ENCODE measurements at places on chromosomes 16 and 17.

DNA sequence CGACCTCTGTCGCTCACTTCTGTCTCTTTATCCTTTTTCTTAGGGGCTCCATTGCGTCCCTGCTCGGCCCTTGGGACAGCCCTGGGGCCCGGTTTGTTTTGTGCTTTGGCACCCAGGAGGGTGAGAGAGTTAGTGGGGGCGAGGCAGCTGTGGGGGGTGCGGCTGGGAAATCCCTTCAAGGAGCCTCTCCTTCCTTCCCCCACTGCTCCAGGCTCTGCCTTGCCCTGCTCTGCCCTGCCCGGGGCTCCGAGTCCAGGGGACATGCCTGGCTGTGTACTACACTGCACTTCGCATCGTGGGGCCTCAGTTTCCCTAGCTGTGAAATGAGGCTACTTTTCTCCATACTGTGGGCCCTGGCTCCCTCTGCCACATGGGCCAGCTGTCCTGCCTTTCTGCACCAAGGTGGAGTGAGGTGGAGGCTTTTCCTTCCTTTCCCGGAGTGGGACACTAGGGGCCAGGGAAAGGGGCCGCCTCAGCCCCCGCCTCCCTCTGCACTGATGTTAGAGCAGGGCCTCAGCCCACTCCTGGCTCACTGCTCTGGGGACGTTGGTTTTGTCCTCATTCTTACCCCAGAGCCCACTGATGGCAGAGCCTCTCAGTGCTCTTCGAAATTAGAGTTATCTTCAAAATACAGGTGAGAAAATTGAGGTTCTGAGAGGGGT lies 980 bp downstream of the LLGL1 start:
- DNase-seq, result no peak

- DNase-seq, result no peak
These were observed 9.5 kb downstream of the TBX21 start for GRCh38 chr17:47742319-47743181.

GRCh38 chr17:6532441-6532885 lies 23.9 kb downstream of the PITPNM3 start:
- DNase-seq, result no peak

DNA sequence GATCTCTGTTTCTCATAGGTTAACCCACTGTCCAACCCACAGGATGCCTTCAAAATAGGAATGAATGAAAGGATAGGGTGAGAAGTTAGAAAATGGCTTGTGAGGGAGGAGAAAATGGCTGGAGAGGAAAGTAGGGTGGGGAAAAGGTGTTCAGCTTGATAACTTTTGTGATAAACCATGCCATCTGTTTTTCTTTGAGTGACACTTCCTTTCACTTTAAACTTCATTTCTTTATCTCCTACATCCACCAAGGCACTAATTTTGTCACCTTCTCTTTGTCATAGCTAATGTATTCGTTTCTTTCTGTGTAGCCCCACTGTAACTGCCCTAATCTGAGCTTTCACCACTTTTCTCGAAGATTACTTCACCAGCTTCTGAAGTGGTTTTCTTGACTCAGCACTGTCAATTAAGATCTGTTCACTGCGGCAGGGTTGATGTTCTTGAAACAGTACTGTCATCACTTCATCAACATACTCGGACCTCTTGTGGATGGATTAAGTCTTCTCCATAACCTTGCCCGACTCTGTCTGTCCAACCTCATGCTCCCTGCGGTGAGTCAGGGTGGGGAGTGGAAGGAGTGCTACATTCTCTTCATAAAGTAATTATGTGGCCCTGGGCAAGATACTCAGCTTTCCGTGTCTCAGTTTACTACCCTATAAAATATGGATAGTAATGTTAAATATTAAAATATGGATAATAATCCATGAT lies 5.5 kb upstream of the KRT10 start:
- no peak for DNase-seq

- no peak for DNase-seq
These were observed 3.9 kb downstream of the HS3ST3A1 start for GRCh38 chr17:13597723-13598347.

DNA sequence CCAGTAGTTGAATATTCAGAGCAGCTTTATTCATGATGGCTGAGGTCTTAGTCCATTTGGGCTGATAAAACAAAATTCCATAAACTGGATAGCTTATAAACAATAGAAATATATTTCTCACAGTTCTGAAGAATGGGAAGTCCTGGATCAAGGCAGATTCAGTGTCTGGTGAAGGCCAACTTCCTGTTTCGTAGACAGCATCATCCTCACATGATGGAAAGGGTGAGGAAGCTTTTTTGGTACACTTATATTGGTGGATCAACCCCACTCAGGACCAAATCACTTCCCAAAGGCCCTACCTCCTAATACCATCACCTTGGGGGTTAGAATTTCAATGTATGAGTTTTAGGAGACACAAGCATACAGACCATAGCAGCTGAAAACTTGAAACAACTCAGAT lies 224.2 kb downstream of the CYB561 start:
- no peak for DNase-seq

DNA sequence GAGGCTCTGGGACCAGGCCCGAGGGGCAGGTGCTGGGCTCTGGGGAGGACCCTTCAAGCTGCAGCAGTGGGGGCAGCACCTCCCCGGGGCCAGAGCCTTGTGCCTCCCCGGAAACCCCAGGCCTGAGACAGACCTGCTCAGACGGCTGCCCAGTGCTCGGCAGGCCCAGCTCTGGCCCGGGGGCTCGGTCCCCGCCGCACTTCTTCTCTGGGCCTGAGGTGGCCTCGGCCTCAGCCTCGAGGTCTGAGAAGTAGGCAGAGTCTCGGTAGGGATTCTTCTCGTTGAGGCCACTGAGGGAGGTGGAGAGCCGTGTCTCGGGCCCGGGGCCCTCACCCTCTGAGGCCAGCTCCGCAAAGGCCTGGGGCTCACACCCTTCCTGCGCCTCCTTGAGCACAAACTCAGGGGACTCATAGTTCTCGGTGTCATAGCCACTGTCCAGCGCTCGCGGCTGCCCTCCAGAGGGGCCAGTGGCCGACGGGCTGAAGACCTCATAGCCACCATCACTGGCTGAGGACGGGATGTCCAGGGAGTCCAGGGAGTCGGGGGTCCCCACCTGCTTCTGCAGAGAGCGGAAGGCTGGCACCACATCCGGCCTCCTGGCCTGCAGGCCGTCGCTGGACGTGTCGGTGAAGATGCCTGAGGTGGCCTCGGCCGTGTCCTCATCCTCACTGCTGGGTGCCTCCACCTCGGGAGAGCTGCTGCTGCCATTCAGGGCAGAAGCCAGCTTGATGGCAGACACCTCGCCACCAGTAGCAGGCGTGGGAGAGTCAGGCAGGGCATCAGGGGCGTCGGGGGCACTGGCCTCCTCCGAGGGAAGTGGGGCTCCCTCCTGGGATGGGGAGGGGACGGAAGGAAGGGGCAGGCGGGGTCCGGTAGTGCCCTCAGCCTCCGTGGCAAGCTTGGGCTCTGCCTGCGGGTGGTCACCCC lies 44.3 kb upstream of the PVALEF start:
- no peak for DNase-seq

DNA sequence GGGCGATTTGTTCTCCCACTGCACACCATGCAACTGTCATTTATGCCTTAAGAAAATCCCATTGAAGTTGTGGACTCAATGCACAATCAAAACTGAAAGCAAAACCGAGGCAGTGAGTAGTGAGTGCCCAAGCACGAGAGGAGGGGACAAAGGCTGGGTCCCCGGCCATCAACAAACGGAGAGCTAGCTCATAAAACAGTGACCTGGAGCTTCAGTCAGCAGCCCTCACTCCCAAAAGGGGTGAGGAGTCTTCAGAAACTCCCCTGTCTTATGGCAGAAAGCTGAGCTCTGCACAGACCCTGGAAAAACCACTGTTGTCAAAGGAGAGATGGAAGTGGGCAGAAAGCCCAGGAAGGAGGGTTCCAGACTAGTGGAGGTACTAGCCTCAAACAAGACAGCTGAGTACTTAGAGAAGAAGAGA lies 96.9 kb downstream of the ADCY9 start:
- DNase-seq, result no peak

DNA sequence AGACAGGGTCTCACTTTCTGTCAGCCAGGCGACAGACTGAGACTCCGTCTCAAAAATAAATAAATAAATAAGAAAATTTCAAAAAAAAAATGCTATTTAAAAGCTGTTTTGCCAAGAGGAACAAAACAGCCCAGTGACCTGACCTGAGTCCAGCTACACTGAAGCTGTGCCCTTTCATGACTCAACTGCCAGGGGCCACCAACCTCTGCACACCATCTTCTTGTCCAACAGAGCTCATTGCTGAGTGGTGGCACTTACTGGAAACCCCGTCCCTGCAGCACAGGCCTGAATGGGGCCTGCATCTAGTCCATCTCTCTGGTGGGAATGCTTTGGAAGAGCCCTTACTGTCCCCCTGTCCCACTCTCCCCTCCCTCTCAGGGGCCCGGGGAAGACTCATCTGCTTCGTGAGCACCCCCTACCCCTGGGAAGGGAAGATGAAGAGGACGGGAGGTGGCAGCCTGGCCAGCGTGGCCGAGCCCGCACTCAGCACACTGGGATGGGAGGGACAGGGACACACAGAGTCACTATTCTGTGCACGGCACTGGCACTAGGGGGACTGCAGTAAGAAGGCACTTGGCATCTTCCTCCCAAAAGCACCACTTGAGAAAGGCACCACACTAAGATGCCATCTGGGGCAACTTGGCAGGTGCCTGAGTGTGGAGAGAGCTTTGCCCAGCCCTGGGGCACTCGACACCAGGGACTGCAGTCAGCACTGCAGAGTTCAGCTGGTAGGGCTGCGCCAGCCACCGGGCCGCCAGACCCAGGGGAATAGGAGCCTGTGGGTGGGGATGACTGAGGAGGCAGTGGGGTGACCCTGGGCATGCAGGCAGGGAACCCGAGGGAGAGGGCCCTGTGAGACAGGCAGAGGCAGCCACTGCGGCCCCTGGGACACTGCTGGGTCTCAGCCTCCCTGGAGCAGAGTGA lies 13.5 kb downstream of the FBXO31 start:
- DNase-seq, result no peak

DNA sequence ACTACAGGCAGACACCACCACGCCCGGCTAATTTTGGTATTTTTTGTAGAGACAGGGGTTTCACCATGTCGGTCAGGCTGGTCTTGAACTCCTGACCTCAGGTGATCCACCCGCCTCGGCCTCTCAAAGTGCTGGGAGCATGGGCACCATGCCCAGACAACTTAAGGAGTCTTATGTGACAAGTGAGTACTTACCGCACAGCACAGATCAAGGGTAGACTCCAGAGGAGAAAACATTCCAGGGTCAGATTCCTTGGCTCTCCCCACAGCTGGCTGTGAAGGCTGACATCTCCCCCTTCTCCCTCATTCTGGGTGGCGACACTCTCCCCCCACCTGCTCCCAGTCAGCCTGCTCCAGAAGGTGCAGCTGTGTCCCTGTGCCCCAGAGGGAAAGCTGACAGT lies 10.6 kb downstream of the ZSCAN10 start:
- no peak for DNase-seq

GRCh38 chr17:58415371-58416055 lies 1.8 kb downstream of the RNF43 start:
- DNase-seq, result no peak

GRCh38 chr16:4450430-4450829 lies 24.0 kb downstream of the NMRAL1 start:
- DNase-seq, result no peak

GRCh38 chr16:58105631-58106030 lies 23.6 kb downstream of the CFAP20 start:
- no peak for DNase-seq

DNA sequence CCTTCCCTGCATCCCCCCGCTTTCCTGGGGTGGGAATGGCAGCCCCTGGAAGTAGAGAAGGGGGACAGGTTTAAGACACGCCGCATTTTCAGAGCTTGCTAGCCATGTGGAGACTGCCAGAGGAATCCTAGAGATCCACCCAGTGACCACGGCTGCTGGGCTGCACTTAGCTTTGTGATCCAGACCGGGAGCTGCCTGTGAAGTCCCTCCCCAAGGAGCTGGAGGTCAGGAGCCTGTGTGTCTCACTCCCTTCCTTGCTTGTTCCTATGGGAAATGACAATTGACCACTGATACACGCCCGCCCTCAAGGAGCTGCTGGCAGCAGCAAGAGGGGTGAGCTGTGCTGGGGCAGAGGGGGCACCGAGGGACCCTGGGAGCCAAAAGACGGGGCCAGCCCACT lies 73.7 kb downstream of the SREBF1 start:
- no peak for DNase-seq

GRCh38 chr17:18987862-18988545 lies 16.6 kb downstream of the FAM83G start:
- no peak for DNase-seq

- no peak for DNase-seq
These were observed 5.7 kb upstream of the HOXB2 start for GRCh38 chr17:48550502-48551213.
